ENCODE measurements at places on chromosomes 1 and 21. TPM values are rescaled to one million over a fixed set of nuclear protein-coding genes. Genes with fewer than 3 reads are reported as not detected.

- DNase-seq, result no peak
Measured at GRCh38 chr1:10646347-10646861, 150.0 kb downstream of the CASZ1 start.

FBXO2 gene
- 15.8 TPM for total RNA-seq

LCE2C gene
- total RNA-seq, result not detected

DNA sequence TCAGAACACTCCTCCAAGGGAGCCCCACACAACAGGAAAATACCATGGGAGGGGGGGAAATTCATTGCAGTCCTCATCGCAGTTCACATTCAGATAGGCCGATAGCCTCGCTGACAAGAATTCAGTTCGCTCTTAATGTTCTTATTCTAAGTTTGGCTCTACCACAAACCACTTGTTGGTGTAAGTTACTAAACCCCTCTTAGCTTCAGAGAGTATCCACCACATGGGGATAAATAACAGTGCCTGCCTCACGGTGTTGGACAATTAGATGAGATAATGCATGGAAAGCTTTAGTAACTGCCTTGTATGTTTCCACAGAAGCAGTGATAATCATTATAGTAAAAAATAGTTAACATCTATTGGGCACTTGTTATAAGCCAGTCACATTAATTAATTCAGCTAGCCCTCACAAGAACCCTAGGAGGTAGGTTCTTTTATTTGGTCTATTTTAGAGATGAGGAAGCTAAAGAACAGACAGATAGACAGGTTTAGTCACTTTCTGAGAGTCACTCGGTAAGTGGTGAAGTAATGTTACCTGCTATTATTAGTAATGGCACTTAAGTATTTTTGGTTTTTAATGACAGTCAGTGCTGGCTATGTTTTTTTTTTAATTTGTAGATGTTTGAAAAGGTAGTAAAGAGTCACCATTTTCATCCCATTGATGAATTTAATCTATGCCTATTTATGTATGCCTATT lies 10.1 kb downstream of the VAV3 start:
- DNase-seq, result no peak

GRCh38 chr1:203480525-203481084 lies 5.0 kb downstream of the PRELP start:
- DNase-seq, result peak; percentile 23

DNA sequence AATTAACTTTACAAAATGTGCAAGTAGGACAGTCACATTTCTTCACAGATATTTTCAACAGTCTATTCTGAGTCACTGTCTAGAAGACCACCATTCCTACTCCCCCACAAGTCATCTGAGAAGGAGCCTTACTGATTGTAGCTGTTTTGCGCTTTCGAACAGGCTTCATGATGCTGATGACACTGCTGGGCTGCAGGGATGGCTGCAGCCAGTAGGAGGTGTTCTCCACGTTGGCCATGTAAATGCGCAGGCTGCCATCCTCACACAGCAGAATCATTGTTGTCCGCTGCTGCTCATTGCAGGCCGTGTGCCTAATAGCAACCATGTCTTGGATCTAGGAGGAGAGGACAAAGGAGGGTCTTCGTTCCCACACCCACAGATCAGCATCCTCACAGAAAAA lies 56.9 kb downstream of the UBR4 start:
- DNase-seq, result no peak

L1TD1 gene
- total RNA-seq, result 0.36 TPM

DNA sequence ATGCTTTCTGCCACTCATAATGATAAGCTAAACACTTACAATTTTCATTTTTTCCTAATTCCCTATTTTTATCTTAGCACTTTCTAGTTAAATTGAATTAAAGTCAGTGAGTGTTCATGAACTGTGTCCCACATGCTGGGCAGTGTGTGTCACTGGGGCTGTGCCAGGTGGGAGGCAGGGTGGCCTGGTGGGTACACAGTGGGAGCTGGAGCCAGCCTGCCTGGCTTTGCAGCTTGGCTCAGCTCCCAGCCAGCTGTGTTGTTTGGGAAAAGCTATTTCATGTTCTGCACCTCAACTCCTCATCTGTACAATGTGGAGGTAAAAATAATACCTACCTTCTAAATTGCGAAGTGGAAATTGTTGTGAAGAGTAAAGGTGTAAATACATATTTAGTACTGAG lies 238.4 kb downstream of the PLA2G4A start:
- DNase-seq, result no peak

DNA sequence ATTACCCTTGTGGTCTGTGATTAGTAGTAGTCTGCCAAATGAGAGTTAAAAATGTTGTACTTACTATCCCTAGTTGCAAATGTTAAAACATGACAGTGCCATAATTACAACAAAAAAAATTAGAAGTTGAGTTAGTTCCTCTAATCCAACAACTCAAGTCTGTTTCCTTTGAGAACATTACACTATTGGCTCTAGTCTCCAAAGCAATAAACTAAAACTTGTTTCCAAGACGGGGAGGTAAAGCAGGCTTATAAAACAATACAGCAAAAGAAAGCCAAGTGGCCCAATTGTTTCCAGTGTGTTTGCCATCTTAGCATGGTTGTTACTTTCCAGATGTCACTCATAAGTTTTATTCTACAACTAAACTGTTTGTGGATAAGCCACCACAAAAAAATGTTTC lies 11.6 kb downstream of the KYAT3 start:
- DNase-seq, result no peak

DNA sequence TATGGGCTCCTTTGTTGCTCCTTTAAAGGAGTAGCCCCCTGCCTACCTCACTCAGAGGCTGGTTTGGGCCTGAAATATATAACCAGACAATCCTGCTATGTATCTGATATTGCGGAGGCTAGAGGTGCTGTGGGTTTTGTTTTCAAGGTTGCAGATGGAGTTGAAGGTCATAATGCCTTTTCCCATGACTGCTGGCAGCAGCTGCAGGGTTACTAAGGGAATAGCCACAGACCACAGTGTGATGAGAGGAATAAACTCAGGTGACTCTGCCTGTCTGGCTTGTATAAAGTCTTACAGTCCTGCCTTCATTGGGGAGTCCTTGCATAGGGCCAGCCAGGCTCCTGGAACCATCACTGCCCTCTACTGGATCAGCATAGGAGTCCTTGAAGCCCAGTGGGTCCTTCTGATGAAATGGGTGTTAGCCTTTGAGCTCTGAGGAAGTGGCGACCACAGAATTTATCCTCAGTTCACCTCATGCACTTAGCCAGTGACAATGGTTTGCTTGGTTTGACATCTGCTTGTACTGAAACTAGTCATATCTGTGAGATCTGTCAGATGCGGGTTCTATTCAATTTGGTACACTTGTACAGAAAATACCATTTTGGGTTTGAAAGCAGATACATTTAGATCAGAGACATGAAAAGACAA lies 174.4 kb upstream of the HMCN1 start:
- DNase-seq, result peak; percentile 39

TNFRSF9 gene
- total RNA-seq, result not detected

GRCh38 chr1:17581389-17582123 lies 42.1 kb downstream of the ARHGEF10L start:
- DNase-seq, result no peak

DNA sequence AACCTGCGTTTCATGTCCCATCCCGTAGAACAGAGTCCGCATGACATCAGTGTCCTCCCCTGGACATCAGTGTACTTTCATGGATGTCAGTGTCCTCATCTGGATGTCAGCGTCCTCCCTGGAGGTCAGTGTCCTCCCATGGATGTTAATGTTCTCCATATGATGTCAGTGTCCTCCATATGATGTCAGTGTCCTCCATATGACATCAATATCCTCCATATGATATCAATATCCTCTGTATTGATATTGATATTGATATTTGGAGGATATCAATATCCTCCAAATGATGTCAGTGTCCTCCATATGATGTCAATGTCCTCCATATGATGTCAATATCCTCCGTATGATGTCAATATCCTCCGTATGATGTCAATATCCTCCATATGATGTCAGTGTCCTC lies 284.9 kb downstream of the AJAP1 start:
- no peak for DNase-seq

- no peak for DNase-seq
Measured at GRCh38 chr1:205436776-205437410, 15.0 kb upstream of the LEMD1 start.

B3GALT2 gene
- total RNA-seq, result 1.5 TPM

GRCh38 chr1:211133393-211133835 lies 534 bp downstream of the KCNH1 start:
- DNase-seq, result peak; percentile 38

CELA3A gene
- total RNA-seq, result not detected

DNA sequence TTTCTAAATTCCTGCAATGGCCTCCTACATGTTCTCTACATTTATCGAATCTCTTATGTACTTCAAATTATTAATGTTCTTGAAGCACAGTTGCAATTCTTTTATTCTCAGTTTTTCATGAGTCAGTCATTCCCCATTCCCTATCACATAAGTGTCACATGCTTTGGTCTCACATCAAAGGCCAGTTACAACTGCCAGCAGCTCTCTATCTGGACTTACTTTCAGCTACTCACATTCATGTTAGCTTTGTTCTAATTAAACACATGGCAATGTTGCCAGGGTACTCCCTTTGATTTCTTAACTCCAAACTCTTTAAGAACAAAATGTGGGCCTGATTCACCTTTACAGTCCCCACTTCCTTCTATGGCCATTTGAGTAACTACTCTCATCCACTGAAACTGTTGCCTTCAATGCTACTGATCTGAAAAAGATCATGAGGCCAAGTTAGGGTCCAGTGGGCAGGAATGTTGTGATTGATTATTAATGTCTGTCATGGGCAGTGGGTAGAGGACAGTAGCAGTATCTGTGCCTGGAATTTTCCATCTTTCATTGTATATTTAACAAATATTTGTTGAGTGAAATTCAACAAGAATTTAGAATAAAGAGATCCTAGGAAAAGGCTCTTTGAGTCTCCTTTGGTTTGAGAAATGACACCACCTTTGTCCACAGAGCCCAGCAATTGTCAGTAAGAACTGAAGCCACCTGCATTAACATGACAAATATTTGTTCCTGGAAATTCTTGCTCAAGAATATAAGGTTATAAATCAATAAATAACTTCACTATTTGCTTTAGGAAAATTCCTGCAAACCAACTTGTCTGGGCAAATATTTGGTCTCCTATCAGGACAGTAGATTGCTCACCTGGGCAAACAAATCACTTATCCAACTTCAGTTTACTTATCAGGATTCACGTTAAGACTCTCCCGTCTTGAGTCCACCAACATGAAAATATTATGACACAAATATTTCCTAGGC lies 153.6 kb upstream of the SAMSN1 start:
- no peak for DNase-seq

DNA sequence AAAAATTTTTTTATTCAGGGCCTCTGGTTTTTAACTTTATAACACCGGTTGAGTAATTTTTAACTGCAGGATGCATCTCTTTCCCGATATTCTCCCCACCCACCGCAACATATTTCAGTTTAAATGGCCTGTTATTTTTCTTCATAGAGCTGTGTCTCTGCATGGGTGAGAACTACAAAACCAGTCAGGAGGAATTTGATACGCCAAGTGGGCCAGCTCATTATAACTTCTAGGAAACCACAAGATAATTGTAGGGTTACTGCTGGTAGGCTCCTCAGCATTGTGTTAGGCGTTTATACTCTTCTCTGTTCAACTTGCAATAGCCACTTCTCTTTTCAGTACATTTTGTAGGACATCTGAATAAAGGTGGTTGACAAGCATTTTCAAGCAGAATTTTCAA lies 169.7 kb downstream of the PBX1 start:
- DNase-seq, result peak; percentile 48

- no peak for DNase-seq
Measured at GRCh38 chr21:30240661-30241060, 24.8 kb upstream of the CLDN8 start.

- DNase-seq, result no peak
Measured at GRCh38 chr21:42085246-42086077, 14.3 kb downstream of the UMODL1 start.

DNA sequence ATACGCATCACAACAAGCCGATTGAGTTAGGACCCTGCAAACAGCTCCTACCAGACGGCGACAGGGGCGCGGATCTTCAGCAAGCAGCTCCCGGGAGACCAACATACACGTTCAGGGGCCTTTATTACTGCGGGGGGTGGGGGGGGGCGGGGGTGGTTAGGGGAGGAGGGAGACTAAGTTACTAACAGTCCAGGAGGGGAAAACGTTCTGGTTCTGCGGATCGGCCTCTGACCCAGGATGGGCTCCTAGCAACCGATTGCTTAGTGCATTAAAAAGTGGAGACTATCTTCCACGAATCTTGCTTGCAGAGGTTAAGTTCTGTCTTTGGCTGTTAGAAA lies 162.0 kb downstream of the RUNX1 start:
- DNase-seq, result no peak

DNA sequence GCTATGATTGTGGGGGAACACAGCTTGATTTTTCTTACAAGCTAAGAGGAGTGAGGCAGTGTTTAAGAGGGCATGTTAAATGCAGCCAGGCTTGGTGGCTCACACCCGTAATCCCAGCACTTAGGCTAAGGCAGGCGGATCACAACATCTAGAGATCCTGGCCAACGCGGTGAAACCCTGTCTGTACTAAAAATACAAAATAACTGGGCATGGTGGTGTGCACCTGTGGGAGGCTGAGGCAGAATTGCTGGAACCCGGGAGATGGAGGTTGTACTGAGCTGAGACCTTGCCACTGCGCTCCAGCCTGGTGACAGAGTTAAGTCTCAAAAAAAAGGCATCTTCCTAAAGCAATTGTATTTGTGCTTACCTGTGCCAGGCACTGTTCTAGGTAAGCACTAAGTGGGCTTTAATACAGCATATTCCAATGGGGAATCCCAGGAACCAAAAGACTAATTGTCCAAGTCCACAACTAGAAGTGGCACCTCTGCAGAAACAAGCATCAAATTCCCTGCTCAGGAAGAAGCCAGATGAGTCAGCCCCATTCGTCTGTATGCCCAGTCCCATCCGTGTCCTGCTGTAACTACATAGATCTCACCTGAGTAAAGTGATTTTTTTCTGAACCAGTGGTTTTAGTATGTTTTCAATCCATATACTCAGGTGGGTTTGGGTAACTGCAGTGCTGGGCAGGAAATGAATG lies 4.6 kb downstream of the RCC1 start:
- no peak for DNase-seq

DNA sequence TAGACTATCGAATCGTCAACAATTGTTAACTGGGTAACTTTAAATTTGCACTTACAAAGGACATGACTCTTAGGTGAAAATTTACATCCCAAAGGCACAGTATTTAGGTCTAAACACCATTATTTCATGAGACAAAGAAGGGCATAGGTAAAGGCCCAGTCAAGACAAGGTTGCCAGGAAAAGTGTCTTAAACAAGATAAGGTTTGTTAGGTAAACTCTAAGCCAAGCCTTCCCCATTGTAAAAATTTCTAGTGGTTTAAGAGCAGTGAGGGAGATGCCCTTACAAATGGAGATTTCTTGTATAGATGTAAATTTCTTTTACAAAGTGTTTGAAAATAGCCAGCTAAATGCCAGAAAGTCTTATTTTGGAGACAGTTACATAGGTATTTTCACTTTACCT lies 36.9 kb upstream of the FNBP1L start:
- DNase-seq, result no peak

DNA sequence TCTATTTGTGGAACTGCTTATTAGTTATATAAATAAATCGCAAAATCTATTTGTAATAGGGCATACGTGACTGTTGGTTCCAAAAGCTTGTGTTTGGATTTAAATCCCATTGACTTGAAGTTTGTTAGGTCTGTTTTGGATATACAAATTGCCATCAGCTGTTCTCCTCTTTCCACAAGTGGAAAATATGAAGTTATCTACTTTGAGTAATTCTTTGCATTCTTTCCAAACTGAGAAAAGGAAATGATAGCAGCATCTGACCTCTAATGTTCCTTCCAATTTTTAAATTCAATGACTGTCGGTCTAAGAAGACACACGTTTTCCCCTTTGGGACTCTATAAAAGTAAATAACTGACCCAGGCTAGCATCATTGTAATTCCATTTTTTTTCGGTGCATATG lies 165.7 kb upstream of the SGIP1 start:
- DNase-seq, result no peak

Data from cardiac muscle cell (in vitro differentiated cells and primary cell).